ENCODE measurements at places on chromosomes 5 and 9.

DNA sequence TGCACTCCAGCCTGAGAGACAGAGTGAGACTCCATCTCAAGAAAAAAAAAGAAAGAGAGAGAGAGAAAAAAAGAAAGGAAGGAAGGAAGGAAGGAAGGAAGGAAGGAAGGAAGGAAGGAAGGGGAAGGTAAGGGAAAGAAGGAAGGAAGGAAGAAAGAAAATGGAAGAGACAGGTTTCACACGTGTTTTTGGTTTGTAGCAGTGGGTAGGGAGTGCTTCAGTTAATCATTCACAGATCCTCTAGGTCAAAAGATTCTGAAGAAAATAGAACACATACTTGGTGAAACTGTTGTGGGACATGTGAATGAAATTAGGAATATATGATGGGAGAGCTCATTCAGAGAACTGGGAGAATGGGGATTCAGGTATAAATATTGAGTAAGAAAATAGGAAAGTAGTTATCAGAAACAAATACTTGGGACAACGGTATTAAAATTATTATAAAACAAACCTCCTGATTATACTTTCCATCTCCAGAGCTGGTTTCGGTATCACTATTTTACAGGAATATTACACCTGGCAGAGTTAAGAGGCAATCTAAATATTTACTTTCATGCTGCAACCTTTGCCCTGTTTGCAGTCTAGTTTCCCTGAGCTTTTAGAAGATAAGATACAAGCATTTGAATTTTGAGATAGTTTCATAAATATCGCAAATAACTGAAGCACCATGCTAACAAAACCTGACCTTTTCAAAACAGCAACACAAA lies 37.2 kb downstream of the MARVELD2 start:
- no peak for DNase-seq

DNA sequence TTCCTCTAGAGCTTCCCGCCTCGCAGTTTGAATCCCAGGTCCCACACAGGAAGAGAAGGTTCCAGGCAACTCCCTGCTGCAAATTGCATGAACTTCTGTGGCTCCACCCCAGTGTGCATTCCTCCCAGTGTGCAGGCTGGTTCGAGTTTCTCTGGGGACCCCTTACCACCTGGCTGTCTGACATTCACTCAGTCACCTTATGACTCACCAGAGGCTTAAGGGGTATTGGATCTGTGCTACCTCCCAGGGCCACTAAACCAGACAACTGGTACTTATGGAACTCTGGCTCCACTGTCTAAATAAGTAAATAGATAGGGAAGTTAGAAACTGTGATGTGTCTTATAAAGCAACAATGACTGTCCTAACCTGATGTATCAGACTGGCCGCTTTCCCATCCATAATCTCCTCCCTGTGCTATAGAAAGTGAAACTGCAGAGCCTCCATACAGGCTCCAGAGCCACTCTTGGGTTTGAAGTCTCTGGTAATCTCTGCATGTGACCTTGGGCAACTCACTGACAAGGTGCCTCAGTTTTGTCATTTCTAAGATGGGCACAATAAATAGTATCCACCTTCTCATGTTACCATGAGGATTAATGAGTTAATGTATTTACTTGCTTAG lies 720.6 kb downstream of the SEMA5A start:
- no peak for DNase-seq

GRCh38 chr5:15320871-15321270 lies 179.1 kb upstream of the FBXL7 start:
- DNase-seq, result no peak

DNA sequence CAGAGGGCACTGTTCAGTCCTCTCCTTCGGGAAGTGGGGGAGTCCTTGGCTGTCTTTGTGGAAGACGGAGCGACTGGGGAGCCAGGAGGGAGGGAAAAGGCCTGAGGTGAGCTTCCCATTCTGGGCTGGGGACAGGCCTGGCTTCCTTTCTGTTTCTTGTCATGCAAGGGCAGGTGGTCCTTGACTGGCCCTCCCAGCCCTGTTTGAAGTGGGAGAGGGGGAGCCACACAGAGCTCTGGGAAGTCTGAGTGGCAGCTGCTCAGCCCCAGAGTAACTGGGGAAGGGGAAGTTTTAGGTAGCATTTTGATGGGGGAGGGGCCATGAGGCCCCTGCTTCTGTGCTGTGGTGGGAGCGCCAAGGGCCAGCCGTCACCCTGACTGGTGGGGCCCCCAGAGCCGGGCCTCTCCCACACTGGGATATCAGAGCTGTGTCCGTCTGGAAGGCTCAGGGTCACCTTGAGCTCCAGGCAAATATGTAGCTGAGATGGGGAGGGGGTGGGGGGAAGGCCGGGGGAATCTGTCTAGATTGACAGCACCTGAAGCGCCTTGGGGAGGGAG lies 6.5 kb downstream of the UNC5A start:
- DNase-seq, result no peak

- DNase-seq, result no peak
These were observed 144.9 kb upstream of the POU5F2 start for GRCh38 chr5:93886098-93886806.

DNA sequence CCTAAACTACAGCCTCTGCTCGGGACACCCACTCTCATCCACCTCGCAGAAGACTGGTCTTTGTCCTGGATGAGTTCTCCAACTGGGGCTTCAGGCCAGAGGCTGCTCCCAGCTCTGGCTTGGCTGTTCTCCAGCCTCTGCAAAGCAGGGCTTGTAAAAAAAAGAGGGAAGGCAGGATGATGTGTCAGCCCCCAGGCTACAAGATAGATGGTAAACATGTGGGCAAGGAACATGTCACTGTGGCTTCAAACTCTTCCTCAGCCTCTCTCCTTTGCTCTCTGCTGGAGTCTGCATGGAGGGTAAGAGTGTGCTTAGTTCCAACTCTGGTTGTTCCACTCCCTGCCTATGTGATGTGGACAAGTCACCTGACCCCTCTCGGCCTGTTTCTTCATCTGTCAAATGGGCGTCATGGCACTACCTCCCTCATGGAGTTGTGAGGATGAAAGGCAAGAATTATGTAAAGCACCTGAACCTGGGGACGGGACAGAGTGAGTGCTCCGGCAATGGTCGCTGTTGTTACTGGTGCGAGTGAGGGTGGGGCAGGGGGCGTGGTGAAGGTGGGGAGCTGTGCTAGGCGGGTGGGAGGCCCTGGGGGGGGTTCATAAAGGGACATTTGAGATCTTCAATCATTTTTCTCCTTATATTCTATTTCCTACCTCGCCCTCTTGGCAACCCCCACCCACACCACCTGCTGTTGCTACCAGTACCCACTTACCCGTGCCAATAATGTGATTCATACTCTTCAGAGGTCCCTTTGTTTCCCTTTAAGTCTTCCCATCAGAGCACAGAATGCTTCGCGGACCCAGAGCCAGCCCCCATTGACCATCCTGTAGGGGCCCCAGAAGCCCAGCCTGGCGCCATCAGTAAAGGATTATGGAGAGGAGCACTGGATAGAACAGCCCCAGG lies 6.8 kb upstream of the ZNF79 start:
- DNase-seq, result no peak

- DNase-seq, result no peak
These were observed 15.5 kb downstream of the IFT74 start for GRCh38 chr9:26971721-26972120.

DNA sequence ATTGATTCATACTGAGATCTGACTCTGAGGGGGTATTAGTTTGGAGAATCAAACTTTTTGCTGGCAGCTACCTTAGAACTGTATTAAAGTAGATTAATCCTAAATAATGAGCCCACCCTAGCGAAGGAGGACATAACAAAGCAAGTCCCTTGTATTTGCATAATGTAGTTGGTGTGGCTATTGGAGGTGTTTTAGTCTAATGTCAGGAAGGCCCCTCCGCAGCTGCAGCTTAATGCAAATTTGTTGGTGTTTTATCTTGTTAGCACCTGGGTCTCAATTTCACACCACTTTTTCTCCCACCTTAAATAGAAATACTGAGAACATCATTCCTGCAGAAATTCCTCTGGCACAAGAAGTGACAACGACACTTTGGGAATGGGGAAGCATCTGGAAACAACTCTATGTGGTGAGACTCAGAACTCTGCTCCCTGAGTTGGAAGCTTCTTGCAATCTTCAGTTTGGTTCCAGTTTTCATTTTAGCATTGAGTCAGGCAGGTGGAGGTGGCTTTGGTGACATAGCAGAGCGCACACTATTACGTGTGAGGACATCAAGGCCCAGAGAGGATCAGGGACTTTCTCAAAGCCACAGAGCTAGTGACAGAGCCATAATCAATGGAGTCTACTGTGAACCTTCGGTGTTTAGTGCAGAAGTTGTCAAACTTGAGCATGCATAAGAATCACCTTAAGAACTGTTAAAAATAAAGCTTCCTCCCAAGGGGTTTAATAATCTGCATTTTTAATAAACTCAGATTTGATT lies 33.9 kb downstream of the DOCK2 start:
- no peak for DNase-seq

DNA sequence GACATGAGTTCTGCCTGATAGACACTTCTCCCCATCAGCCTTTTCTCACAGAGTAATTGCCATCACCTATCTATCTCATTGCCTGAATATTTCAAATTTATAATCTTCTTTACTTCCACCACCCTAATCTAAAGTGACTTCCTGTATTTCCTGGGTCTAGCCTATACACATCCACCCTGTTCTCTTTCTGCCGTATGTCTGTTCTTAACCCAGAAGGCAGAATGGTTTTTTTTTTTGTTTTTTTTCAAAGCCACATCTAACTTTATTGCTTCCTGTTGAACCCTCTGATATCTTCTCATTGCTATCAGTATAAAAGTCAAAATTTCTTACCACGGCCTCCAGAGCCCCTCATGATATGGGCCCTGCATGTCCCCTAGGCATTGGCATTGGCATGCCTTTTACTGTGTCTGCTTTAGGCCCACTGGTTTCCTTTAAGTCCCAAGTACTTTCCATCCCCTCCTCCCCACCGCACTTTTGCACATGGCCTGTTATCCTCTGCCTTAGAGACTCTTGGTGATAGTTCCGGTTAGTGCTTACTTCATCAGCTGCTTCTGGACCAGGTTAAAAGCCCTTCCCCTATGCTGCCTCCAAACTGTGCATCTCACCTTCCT lies 159.9 kb downstream of the MAN2A1 start:
- no peak for DNase-seq
